NCI-H226 (cell line): ENCODE measurements at places on chromosomes 12 and 14.
A peak's percentile ranks its signal among the peaks of the same experiment; 100 is the strongest.

DNA sequence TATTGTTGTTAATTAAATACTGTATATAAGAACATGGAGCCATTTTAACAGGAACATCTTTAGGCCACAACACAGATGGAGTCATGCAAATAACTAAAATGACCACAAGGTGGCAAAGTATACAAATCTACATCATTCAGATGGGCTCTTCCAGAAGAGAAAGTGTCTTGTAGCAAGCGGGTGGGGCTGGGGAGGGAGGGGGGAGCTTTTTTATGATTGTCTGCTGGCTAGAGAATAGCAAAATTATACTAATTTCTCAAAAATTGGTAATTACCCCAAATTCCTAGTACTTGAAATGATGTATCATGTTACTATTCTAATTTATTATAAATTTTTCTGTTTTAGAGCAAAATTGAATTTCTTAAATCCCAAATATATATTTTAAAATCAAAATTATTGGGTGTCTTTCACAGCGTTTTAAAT is 378.7 kb downstream of the PRKD1 start:
- peak; percentile 22 for DNase-seq

GRCh38 chr12:114403011-114403689 is 2.8 kb downstream of the TBX5 start:
- DNase-seq: no peak

GRCh38 chr12:33437598-33437997 is 2.0 kb downstream of the SYT10 start:
- no peak for DNase-seq

- DNase-seq: no peak
Measured at GRCh38 chr12:122004633-122005071, 17.0 kb upstream of the BCL7A start.

GRCh38 chr14:73773441-73774240 is 59.5 kb upstream of the PNMA1 start:
- no peak for DNase-seq

DNA sequence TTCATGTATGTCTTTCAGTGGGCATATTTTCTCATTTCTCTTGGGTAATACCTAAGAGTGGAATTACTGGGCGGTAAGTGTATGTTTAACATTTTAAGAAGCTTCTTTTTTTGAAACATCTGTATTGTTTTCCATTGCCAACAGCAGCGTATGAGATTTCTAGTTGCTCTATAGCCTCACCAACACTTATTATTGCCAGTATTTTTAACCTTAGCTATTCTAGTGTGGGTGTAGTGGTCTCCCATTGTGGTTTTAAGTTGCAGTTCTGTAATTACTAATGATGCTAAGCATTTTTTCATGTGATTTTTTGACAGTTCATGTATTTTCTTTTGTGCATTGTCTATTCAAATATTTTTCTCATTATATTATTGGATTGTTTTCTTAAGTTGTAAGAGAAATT is 101.9 kb upstream of the EEA1 start:
- DNase-seq: no peak

DNA sequence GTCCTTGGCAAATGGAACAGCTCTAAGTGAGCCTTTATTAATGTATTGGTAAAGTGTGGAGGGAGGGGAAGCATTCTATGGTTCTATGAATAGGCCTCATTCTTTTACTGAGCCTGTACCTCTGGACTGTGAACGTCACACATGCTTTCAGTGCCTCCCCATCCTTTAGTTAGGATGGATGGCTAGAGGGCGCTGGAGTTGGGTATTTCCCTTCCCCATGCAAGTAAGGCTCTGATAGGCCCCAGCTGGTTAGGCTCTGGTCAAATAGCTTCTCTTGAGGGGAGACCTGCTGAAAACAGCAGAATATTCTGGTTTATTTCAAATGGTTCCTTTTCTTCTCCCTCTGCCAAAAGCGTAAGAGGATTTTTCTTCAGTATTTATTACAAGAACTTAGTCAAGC is 860.9 kb upstream of the MDGA2 start:
- no peak for DNase-seq

- peak; percentile 61 for DNase-seq
Measured at GRCh38 chr12:78229591-78230101, 399.0 kb downstream of the NAV3 start.

- peak; percentile 37 for DNase-seq
Measured at GRCh38 chr12:124542021-124542949, 25.1 kb downstream of the NCOR2 start.

- no peak for DNase-seq
Measured at GRCh38 chr12:64798165-64798564, 26.3 kb upstream of the TBC1D30 start.

- no peak for DNase-seq
Measured at GRCh38 chr12:126182619-126183236, 1117.5 kb downstream of the AACS start.

GRCh38 chr12:19829100-19829853 is 390.0 kb downstream of the AEBP2 start:
- DNase-seq: peak; percentile 16

GRCh38 chr14:42222924-42223471 is 616.3 kb downstream of the LRFN5 start:
- peak; percentile 65 for DNase-seq

- DNase-seq: no peak
Measured at GRCh38 chr12:38374751-38375150, 58.2 kb downstream of the ALG10B start.

DNA sequence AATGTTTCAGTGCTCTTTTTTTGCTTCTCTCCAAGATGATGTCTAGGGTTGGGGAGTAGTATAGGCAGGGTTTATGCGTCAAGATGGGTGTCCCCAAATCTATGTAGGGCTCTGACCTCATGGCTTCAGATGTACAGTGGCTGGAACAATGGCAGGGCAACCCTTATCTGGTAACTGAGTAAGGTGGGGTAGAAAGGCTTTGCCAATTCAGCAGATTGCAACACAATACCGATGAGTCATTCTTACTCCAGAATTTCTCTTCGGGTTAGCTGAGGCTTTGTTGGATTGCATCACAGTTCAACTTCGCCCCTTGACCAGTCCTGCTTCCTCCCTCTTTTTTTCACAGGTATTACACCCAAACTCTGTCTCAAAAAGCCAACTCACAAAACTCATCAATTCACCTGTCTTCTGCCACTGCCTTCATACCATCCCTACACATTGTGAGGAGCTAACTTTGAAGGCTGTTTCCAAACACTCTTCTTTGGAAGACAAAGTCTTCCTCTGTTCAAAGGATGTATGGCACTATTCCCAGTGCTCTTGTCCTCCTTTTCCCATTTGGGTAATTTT is 190.2 kb upstream of the CNOT2 start:
- peak; percentile 96 for DNase-seq

GRCh38 chr12:124779161-124780141 is 84.2 kb downstream of the SCARB1 start:
- DNase-seq: no peak

GRCh38 chr14:54329082-54329695 is 67.6 kb upstream of the CDKN3 start:
- peak; percentile 33 for DNase-seq

- no peak for DNase-seq
Measured at GRCh38 chr14:98328496-98328895, 943.5 kb downstream of the BCL11B start.

- DNase-seq: no peak
Measured at GRCh38 chr12:12745576-12746211, 28.5 kb downstream of the CDKN1B start.

DNA sequence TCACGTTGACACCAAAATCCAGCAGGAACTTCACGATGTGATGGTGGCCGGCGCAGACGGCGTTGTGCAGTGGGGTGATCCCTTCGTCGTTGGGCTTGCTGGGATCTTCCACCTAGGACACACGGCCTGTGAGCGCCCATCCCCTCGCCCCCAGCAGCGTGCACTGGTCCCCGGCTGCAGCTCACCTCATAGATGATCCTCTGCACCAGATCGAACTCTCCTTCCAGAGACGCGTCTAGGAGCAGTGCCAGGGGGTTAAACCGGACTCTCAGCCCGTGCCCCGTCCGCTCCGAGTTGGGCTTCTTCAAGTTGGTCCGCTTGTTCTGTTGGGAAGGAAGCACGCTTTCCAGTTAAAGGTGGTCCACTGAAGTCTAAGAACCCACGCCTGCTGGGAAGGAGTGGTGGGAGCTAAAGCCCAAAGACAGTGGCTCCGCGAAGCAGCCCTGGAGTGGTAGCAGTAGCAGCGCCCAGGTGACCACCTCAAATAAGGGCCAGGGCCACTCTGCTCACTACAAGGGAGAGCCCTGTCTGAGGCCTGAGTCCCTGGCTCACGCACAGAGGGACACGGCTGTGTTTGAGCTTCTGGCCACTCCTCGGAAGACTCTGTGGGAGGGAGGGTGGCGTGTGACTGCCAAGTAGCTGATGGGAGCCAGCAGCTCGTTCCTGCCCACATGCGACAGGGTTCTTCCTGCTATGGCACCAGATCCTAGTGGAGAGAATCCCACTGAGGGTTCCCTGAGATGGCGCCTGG is 23.3 kb downstream of the ZFYVE21 start:
- no peak for DNase-seq

GRCh38 chr12:666766-667308 is 3.6 kb upstream of the NINJ2 start:
- DNase-seq: no peak
